ENCODE measurements at places on chromosomes 5 and 9. TPM values are rescaled to one million over a fixed set of nuclear protein-coding genes. Genes with fewer than 3 reads are reported as not detected.

DNA sequence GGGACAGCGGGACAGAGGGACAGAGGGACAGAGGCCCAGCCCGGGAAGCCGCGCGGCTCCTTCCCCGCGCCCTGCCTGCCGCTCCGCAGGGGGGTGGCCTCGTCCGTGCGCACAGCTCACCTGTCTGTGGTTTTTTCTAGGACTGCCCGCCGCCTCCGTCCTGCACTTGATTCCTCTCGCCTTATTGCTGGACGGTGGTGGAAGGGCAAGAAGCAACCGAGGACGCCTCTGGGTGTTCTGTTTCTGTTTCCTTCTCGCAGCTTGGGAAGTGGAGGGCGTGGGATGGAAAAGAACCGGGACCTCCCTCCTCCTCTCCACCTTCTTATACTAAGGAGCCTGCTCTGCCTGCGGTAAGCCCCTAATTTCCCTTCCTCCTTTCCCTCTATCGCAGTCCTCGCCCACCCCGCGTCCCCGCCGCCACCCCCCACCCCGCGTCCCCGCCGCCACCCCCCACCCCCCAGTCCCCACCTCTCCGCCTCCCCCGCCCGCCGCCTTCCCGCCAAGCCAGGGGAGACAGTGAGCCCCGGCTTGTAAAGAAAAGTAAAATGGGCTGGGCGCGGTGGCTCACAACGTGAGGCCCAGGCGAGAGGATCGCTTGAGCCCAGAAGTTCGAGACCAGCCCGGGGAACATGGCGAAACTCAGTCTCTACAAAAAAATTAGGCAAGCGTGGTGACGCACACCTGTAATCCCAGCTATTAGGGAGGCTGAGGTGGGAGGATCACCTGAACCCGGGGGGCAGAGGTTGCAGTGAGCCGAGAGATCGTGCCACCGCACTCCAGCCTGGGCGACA is 9.6 kb upstream of the FLT4 start:
- DNase-seq: no peak

DNA sequence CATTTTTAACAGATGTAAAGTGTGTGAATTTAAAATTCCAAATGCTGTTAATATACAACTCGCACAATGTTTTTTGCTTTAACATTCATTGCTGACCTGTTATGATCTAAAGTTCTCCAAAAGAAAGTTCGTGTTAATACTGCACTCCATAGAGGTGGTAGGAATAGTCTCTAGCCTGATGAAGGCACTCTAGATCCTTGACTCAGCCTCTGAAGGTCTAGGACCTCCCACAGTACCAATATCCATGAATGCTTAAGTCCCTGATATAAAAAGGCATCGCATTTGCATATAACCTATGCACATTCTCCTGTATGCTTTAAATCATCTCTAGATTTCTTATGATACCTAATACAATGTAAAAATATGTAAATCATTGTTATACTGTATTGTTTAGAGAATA is 213.6 kb downstream of the EFNA5 start:
- DNase-seq: no peak

GRCh38 chr5:43642428-43642827 is 39.4 kb downstream of the NNT start:
- DNase-seq: no peak

GRCh38 chr5:59479086-59479485 is 414.4 kb downstream of the PDE4D start:
- no peak for DNase-seq

DNA sequence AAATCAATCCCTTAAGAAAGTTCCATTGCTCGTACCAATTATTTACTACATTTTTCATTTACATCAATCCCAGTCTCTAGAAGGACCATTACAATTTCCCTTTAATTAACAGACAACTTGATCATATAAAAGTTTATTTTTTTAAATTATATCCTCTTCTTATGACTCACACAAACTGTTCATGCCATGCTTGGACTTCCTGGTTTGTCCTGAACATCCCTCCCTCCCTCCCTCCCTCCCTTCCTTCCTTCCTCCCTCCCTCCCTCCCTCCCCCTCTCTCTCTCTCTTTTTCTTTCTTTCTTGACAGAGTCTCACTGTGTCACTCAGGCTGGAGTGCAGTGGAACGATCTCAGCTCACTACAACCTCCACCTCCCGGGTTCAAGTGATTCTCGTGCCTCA is 11.6 kb upstream of the CLTB start:
- no peak for DNase-seq

SPEF2 gene
- polyA plus RNA-seq: 68.3 TPM

Measured in left renal cortex interstitium (tissue), 4 donors.